ENCODE measurements at places on chromosomes 4 and X.

- no peak for DNase-seq
Measured at GRCh38 chr4:73822389-73822788, 14.1 kb upstream of the CXCL6 start.

GRCh38 chr4:174537634-174538033, 15.3 kb upstream of the HPGD start:
- DNase-seq, result no peak

DNA sequence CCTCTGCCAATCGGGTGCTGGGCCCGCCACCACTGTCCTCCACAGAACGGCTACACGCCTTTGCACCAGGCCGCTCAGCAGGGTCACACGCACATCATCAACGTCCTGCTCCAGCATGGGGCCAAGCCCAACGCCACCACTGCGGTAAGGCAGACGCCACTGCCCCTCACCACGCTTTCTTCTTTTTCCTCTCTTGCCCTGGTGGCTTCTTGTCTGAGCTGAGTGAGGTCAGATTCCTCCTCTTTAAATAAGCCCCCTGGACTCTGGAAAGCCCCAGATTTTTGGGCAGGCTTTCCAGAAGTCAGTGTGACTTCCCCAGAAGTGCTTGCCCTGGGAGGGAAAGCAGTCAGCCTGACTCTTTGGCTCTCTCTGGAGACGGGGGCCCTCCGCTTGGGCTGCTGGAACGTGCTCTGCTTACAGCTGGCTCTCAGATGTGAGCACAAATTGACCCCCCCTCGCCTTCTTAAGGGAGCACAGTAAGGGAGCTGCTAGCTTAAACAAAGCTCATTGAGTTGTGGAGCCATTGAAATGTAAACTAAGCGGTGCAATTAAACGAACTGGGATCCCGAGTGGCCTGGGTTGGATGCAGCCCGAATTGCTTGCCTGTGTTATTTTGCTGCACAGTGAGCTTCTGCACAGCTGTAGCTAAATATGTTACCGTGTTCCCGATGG, 243.1 kb downstream of the ANK2 start:
- peak; percentile 83 for DNase-seq

DNA sequence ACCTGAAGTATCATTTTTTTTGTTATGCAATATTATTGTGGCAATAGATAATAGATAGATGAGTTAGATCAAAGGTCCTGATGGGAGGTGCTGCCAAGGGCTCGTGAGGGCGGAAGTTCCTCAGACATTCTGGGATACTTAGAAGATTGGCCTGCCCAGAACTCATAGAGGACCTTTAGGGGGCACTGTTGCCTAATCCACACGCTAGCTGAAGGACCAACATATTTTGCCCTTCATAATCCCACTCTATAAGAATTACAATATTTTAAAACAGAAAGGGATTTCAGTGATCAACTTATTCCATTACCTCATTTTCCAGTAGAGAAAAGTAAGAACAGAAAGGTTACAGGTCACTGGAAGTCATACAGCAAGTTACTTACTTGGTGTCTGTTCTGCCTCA, 22.9 kb upstream of the COX7B2 start:
- DNase-seq, result peak; percentile 9

GRCh38 chrX:130136496-130136895, 26.2 kb upstream of the ELF4 start:
- no peak for DNase-seq

DNA sequence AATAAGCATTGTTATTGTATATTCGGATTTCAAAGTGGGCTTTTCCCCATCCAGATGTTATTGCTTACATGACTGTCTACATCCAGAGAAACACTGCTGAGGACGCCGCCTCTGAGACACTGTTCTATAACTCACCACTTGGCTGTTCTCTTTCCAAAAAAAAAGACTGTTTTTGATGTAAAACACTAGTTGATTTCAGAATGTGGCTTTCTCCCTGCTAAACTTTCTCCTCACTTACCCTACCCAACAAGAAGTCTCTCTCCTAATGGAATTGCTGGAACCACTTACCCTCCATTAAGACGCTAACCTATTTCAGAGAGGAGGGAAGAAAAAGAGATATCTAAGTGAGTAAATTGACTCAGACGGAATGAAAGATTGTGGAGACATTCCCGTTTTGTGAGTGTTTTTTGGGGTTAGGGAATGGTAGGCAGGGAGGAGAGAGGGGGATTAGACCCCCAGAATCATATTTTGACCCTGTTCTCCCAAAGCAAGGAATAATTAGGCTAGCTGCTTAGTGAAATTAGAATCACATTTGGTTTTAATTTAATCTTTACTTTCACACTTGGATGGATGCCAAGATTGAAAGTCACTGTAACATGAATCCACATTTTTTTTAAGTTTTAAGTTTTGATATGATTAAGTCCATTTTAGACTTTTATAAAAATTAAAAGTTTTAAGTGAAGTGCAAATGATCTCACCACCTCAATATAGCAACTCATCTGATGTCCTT, 174.9 kb downstream of the CHIC2 start:
- peak; percentile 45 for DNase-seq

DNA sequence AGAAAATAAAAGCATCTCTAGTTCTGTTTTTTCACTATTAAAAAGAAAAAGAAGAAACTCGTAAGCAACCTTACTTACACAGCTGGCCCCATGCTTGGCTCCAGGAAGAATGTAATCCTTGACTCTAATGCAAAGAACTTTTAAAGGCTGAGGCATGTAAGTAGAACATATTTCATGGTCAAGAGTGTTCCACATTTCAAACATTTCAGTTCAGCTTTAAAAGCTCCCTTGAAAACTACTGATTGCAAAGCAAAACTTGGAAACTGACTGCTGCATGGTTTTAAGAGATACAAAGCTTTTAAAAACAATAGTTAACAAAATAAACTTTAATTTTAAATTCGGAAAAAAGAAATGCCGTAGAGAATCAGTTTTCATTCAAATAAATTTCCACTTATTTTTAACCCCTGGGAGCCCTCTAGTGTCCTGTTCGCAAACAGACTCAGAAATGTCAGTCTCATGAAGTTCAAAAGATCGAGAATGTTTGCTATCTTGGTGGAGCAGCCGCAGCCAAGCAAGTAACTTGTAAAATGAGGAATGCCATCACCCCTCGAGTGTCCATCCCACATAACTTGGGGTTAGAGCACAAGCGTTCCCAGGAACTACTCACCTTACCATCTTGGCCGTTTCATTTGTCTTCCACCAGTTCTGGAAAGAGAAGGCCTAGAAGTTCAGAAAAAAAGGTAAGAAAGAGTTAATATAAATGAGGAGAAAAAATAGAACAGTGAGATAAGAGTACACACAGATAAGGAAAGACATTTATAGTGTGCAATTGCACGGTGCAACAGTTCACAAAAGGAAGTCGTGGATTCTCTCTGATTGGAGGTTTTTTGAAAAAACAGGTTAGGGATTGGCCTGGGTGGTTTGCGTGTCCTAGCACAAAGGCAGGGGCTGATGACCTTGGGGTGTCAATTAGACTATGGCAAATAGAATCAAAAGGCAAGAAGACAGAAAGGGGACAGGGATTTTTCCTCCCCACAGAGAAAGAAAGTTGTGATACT, at the start of gene GASK1B:
GASK1B (minus strand) TSS at position 765 of the 998 bp plus-strand sequence. CDS start 1,650 bp downstream, outside the sequence.
- peak; percentile 59 for DNase-seq

DNA sequence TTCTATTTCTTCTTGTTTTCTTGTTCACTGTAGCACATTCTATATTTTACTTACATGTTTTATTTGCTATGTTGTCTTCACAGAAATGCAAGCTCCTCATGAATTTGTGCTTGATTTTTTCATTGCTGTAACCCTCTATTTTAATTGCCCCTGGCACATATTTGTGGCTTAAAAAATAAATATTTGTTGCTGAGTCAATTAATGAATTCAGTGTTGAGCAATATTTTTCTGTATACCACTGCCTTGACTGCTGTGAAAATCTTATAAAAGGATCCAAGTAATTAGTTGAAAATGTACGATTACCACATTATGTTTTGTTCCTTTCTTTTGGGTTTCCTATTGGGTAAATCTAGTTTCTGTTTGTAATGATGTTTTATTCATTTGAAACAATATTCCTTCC, 68.5 kb downstream of the FAM47A start:
- no peak for DNase-seq

GRCh38 chrX:139495324-139495723, 35.2 kb upstream of the F9 start:
- DNase-seq, result no peak

GRCh38 chrX:140917354-140918115, 84.9 kb upstream of the SPANXB1 start:
- DNase-seq, result no peak
